CD4-positive, alpha-beta memory T cell (primary cell): ENCODE measurements at places on chromosomes 1 and 21.

DNA sequence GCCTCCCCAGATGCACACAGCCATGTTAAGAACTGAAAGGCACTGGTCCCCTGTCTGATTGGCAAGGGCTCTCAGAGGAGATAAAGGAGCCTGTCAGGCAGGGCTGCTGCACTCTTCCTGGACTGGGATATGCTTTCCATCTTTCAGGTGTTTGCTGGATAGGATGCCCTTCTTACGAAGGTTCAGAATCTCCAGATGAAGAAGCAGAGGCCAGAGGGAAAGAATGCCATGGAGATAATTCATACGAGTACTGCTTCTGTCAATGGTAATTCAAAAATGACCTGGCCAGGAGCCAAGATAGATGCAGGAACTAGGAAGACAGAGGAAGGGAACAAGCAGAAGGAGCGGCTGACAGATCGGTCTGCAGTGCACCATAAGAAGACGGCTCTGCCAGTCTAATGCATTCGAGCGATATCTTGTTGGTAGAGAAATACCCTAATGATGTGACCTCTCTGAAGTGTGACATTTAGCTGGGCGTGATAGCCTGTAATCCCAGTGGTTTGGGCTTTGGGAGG, 16.6 kb upstream of the ATP2B4 start:
- no peak for DNase-seq

DNA sequence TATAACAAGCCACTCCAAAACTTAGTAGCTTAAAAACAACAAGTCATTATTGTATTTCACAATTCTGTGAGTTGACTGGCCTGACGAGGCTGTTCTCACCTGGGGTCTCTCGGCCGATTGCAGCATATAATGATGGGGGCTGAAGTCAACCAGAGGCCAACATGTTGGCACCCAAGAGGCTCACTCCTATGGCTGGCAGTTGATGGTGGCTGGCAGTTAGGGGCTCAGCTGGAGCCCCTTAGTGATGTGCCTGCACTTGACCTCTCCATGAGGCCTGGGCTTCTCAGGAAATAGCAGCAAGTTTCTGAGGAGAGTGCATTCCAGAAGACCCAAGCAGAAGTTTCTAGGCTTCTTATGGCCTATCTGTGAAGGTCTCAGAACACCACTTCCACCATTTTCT, 459.4 kb downstream of the NPHP4 start:
- DNase-seq = no peak

- DNase-seq = no peak
Measured at GRCh38 chr21:28590026-28590425, 402.7 kb downstream of the LTN1 start.

GRCh38 chr1:62941780-62942179, 157.8 kb downstream of the ATG4C start:
- no peak for DNase-seq

- DNase-seq = no peak
Measured at GRCh38 chr1:182035097-182035770, 26.3 kb downstream of the ZNF648 start.

GRCh38 chr1:158124999-158125398, 55.7 kb upstream of the CD1D start:
- DNase-seq = peak; percentile 44

DNA sequence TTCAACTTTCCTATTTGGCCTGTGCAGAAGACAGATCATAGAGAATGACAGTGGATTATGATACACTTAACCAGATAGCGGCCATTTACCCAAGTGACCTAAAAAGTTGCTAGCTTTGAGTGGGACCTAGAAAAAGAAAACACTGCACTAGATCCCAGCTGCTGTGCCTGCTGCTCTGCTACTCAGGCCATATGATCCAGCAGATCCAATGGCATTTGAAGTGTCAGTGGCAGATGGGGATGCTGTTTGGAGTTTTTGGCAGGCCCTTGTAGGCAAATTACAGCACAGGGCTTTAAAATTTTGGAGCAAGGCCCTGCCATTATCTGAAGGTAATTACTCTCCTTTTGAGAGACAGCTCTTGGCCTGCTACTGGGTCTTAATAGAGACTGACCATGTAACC, 74.0 kb upstream of the KCNE2 start:
- DNase-seq = no peak

- DNase-seq = no peak
Measured at GRCh38 chr1:31987135-31987619, 26.5 kb upstream of the KHDRBS1 start.

DNA sequence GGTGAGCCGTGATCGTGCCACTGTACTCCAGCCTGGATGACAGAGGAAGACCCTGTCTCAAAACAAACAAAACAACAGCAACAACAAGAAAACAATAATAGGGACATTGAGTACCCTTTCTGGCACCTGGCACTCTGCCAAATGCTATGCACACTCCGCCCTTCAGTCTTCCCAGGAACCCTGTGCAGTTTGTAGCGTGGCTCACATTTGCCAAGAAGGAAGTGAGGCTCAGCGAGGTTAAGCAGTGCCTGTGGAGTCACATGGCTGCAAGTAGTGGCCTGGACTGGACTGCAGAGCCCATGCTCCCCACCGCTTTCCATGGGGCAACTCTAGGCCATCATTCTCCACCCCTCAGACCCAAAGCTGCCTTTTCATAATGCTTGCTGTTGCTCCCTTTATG, 5.3 kb upstream of the EVA1B start:
- DNase-seq = no peak

- DNase-seq = no peak
Measured at GRCh38 chr1:51919684-51920083, 41.2 kb upstream of the NRDC start.

- peak; percentile 93 for DNase-seq
Measured at GRCh38 chr21:33948096-33948950, 32.7 kb upstream of the ATP5PO start.

DNA sequence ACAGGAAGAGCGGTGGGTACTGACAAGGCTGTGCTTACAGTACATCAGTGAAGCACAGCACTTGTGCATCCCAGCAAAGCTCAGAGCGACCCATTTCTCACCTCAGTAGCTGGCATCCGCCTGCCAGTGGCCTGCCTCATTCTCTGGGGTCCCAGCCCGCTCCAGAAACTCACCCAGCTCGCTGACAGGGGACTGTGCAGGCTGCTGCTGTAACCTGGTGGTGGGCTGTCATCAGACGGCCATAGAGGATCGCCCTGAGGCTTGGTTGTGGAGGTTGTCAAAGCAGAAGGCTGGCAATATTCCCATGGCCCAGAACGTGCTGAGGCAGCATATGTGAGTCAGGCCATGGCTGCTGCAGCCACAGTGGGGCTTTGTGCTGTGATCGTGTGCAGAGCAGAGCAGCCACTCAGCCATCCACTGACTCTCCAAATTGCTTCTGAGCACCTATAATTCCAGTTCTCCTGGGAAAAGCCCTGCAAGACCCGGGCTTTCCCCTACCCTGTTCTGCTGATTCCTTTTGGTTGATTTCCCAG, 13.6 kb upstream of the GPR137B start:
- DNase-seq = no peak

- no peak for DNase-seq
Measured at GRCh38 chr1:51660580-51660979, 43.7 kb downstream of the OSBPL9 start.

DNA sequence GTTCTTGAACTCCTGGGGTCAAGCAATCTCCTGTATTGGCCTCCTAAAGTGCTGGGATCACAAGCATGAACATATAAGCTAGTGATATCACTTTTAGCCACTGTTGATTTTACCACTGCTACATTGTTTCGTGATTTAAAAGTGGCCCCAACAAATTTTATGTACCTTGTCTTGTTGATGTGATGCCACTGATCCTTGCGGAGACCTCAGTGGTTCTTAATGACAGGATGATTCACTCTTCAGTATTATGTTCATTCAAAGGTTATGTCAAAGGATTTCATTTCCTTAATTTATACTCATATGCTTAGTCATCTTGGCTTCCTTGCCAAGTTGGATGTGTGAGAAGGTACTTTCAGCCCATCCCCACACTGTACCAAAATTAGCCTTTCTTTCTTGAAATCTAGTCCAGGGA, 12.1 kb downstream of the PRKACB start:
- peak; percentile 35 for DNase-seq

GRCh38 chr21:27168084-27168483, 201.2 kb upstream of the ADAMTS5 start:
- DNase-seq = no peak

GRCh38 chr1:175267716-175268416, 75.3 kb upstream of the KIAA0040 start:
- no peak for DNase-seq
